ENCODE measurements at places on chromosomes 2 and 18. TPM values are rescaled to one million over a fixed set of nuclear protein-coding genes. Genes with fewer than 3 reads are reported as not detected.

GALNT14 gene
- not detected for total RNA-seq

DNA sequence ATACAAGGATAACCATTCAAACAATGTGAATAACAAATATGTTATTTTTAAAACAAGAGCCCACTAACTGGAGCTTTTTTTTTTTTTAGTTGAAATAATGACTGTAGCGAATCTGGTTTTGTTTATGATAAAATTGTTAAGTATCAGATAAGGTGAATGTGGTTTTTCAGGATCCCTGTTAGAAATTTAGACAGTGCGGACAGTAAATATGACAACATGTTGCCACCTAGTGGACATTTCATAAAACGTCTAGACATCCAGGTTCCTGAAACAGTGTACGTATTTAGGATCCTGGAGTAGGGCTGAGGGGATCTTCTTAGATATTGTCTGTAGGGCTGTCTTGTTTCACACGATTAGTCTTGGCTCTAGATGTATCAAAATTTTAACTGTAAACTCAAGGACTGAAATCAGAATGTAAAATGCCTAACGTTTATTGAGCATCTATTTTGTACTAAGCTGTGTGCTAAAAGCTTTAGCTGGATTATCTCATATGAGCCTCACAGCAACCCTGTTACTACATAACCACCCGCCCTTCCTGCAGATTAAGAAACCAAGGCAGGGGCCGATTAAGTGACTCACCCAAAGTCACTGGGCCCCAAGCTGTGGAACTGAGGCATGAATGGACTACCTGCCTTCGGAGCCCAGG is 23.9 kb upstream of the CCDC68 start:
- no peak overlapping the region for H3K4me3 ChIP-seq
- no peaks in the 10 kb centered on the region for H3K36me3 ChIP-seq
- H3K4me1 ChIP-seq: no peaks in the 10 kb centered on the region
- H3K27me3 ChIP-seq: no peaks in the 10 kb centered on the region
- H3K27ac ChIP-seq: no peak overlapping the region

DNA sequence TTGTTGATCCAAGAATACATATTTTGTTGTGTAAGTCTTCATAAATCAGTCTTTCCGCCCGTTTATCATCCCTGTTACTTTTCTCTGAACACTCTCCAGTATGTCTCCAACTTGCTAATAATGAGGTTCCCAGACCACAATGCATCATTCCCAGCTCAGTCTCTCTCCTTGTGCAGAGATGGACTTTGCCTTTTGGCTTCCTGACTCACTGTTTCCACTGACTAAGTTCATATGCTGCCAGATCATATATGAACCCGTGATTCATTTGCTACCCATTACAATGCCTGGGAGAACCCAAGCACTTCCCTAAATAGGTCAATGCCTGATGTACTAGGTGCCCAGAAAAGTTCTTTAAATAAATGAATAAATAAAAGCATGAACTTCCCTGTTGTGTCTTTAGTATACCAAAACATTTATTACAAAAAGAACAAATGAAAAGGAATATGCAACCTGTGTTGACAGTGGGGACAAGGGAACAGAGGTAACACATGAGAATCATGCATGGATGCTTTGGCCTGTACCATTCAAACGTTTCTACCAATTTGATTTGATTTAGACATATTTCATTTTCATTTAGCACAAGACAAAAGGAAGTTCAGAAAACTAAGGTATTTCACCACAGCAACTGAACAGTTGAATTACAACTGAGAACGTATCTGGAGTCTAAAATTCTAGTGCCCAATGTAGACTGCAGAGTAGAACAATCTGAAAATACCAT is 215.4 kb upstream of the HNRNPA3 start:
- H3K4me1 ChIP-seq: no peaks in the 10 kb centered on the region
- H3K36me3 ChIP-seq: no peaks in the 10 kb centered on the region
- no peak overlapping the region for H3K4me3 ChIP-seq
- H3K27me3 ChIP-seq: no peaks in the 10 kb centered on the region

DNA sequence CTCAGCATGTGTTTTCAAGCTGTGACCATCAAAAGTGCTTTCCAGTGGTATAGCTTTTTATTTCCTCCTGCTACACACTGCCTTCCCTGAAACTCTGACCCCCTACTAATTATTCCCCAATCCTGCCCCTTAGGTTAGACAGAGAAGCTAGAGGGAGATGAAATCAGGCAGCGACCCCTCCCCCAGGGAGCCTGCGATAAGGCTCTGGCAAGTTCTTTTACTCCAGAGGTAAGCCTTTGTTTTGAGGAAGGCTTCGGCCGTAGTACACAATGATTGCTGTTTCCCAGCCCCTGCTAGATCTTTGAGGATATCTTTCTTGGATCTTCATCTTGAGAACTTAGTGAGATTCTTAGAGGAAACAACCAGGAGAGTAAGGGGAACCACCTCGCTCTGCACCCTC is 33.5 kb upstream of the NOL4 start:
- DNase-seq: no peak
- H3K4me1 ChIP-seq: peaks cover 13% of the 10 kb centered on the region
- H3K4me3 ChIP-seq: no peak overlapping the region
- H3K36me3 ChIP-seq: no peaks in the 10 kb centered on the region
- no peaks in the 10 kb centered on the region for H3K27me3 ChIP-seq

DNA sequence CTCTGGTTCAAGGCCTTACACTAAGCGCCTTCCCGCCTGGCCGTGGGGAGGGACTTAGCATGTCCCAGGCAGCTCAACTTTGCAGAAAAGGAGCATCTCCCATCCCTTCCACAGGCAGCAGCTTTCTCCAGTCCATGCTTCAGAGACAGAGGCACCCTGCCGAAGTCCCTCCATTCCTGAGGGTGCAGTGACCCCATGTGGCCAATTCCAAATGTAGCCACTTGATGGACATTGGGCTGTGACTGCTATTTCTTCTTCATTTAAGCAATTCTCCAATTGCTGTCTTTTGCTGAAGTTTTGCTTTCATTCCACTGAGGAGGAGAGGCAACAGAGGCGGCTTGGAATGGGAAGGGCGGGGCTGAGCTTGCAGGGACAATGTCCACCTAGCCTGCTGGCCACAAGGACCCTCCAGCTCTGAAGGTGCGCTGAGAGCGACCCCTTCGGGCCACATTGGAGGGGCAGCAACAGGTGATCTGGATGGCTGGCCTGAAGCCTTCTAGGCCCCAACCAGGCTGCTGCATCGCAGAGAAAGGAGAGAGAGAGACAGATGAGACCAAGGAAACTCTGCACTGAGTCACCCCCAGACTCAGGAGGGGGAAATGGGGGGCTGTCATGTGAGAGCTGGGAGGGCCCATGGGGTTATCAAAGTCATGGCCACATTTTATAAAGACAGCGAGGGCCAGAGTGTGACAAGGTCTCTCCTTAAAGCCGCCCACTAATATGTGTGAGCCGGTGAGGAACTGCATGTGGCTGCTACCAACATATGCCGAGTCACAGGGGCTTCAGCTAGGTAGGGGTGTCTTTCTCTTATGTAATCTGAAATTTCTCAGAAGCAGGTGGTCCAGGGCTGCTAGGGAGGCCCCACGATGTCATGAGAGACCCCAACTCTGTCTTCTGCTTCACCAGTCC is 61.3 kb downstream of the LONRF2 start:
- H3K27me3 ChIP-seq: no peaks in the 10 kb centered on the region
- DNase-seq: peak; percentile 48
- no peaks in the 10 kb centered on the region for H3K36me3 ChIP-seq
- no peak overlapping the region for H3K27ac ChIP-seq

C2orf15 gene
- total RNA-seq: not detected

GRCh38 chr2:201135386-201135785 is 19.4 kb downstream of the CFLAR start:
- no peak for DNase-seq
- H3K27ac ChIP-seq: no peak overlapping the region
- no peaks in the 10 kb centered on the region for H3K36me3 ChIP-seq

MLPH gene
- 889 TPM for total RNA-seq

DNA sequence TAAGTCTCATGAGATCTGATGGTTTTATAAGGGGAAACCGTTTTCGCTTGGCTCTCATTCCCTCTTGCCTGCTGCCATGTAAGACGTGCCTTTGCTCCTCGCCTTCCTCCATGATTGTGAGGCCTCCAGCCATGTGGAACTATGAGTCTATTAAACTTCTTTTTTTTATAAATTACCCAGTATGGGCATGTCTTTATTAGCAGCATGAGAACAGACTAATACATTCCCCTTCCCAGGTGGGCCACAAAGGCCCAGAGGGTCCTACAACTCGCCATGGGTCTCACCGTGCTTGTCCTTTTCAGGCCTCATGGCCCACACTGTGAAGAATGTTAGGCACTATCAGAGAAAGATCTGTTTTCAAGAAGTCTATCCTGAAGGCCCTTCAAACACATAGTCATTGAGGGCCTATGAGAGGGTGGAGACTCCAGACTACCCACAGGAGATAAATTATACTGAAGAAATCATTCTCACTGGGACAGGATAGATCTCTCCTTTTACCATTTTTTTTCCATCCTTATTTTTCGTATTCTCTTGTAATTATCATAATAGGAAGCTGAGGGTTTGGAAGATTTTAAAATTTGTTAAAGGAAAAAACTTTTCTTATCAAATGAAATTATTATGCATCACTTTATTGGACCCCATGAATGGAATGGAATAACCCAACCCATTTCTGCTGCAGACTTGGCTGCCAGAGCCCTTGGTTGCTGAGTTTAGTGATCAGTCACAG is 91.0 kb upstream of the MSH2 start:
- DNase-seq: no peak
- no peaks in the 10 kb centered on the region for H3K36me3 ChIP-seq
- peaks cover 61% of the 10 kb centered on the region for H3K4me1 ChIP-seq
- H3K4me3 ChIP-seq: no peak overlapping the region
- H3K27me3 ChIP-seq: no peaks in the 10 kb centered on the region

GRCh38 chr18:48877941-48878340 is 72.8 kb downstream of the SMAD7 start:
- H3K4me3 ChIP-seq: no peak overlapping the region
- H3K27ac ChIP-seq: no peak overlapping the region
- H3K36me3 ChIP-seq: no peaks in the 10 kb centered on the region
- H3K4me1 ChIP-seq: no peaks in the 10 kb centered on the region
- no peaks in the 10 kb centered on the region for H3K27me3 ChIP-seq

DNA sequence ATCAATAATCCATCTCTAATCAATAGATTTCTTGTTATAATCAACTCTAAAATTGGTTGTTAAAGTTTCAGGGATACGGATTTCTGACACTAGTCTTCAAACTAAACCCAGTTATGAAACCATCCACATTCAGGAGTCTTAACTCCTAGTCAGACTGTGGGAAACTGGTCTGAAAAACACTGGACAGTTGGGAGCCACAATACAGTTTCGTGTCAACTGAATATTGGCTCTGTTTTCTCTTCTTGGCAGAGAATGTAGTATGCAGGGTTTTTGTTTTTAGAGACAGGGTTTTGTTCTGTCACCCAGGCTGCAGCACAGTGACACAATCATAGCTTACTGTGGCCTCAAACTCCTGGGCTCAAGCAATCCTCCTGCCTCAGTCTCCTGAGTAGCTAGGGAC is 123.1 kb downstream of the RTTN start:
- no peaks in the 10 kb centered on the region for H3K27me3 ChIP-seq
- no peaks in the 10 kb centered on the region for H3K4me1 ChIP-seq
- H3K4me3 ChIP-seq: no peak overlapping the region
- H3K36me3 ChIP-seq: no peaks in the 10 kb centered on the region
- H3K27ac ChIP-seq: no peak overlapping the region

DNA sequence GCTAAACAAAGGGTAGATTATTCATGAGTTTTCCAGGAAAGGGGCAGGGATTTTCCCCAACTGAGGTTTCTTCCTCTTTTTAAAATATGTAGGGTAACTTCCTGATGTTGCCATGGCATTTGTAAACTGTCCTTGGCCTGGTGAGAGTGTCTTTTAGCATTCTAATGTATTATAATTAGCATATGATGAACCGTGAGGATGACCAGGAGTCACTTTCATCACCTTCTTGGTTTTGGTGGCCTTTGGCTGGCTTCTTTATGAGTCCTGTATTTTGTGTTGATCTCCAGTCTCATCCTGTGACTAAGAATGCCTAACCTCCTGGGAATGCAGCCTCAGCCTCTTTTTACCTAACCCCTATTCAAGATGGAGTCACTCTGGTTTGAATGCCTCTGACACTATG is 391.0 kb upstream of the LINC00305 start:
- no peak for DNase-seq
- no peak overlapping the region for H3K27ac ChIP-seq
- H3K4me3 ChIP-seq: no peak overlapping the region
- H3K36me3 ChIP-seq: no peaks in the 10 kb centered on the region

PARD6G gene
- total RNA-seq: 0.75 TPM

PCBP1 gene
- 147 TPM for total RNA-seq

DNA sequence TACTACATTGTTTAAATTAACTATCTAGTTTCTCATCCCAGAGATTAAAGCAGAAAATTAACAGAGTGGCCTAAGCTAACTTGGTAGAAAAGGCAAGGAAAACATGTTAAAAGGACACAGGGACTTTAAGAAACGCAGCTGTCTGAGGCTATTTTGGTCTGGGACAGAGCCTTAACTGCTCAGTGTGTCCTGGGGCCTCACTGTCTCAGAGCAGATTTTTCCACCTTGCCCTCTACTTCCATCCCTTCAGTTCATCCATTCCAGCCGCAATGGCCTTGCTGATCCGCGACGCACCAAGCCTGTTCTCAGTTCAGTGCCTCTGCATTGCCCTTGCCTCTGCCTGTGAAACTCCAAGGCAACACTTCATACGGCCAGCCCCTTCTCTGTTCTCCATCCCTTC is 114.9 kb upstream of the OSR1 start:
- no peaks in the 10 kb centered on the region for H3K27me3 ChIP-seq
- no peaks in the 10 kb centered on the region for H3K36me3 ChIP-seq
- no peak overlapping the region for H3K4me3 ChIP-seq
- peaks cover 15% of the 10 kb centered on the region for H3K4me1 ChIP-seq

- H3K36me3 ChIP-seq: no peaks in the 10 kb centered on the region
- DNase-seq: no peak
- H3K27me3 ChIP-seq: peaks cover 12% of the 10 kb centered on the region
- peak overlapping the region; percentile 74 for H3K27ac ChIP-seq
These were observed 226.4 kb upstream of the ID2 start for GRCh38 chr2:8455236-8456150.

DNA sequence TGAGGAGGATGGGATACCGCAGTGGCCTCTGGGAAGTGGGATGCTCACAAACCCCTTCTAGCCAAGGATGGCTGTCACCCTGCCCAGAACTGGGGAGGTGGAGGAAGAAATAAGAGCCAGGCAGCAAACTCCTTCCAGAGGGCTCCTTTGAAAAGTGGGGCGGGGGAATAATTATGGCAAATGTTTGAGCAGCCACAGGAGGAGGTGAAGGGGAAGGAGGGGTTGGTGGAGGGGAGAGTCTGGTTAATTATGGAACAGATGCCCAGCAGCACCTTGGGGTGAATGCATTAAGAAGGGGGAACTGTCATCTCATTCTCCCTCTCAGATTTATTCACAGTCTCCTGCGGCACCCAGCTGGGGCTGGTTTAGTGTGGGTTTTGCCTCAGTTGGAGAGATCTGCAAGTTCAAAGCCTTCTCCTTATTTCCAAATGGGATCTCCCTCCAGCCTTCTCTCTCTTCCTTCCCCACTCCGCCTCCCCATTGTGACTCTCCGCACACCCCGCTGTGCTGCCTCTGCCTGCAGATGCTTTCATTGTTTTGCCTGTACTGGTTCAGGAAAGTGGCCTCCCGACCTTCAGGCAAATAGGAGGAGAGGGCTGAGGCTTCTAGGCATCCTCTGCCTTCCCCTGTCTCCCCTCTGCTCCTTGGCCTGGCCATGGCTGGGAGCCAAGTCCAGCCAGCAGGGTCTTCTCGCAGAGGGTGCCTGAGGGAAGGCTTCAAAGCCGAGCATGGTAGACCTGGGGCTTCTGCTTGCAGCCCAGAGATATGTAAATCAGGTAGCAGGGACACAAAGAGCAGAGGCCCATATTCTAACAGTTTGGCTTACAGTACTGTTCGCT is 457.2 kb upstream of the MEX3C start:
- H3K4me3 ChIP-seq: no peak overlapping the region
- no peaks in the 10 kb centered on the region for H3K27me3 ChIP-seq
- no peak for DNase-seq
- H3K36me3 ChIP-seq: no peaks in the 10 kb centered on the region
- H3K27ac ChIP-seq: no peak overlapping the region

- H3K27me3 ChIP-seq: peaks cover 3% of the 10 kb centered on the region
- H3K36me3 ChIP-seq: no peaks in the 10 kb centered on the region
- no peak overlapping the region for H3K4me3 ChIP-seq
These were observed 8.2 kb downstream of the TEKT4 start for GRCh38 chr2:94879314-94879981.
